ENCODE measurements at places on chromosomes 7 and 10.

- no peak for DNase-seq
These were observed 49.4 kb upstream of the OCM start for GRCh38 chr7:5831196-5831595.

- DNase-seq, result no peak
These were observed 89.1 kb downstream of the STRA8 start for GRCh38 chr7:135322571-135323340.

GRCh38 chr10:26173837-26174236 is 42.7 kb upstream of the GAD2 start:
- DNase-seq, result no peak

GRCh38 chr7:8232999-8233847 is 28.7 kb downstream of the ICA1 start:
- peak; percentile 95 for DNase-seq

- no peak for DNase-seq
These were observed 136.0 kb downstream of the GALNT17 start for GRCh38 chr7:71267734-71268469.

- peak; percentile 87 for DNase-seq
These were observed 17.9 kb upstream of the SERPINE1 start for GRCh38 chr7:101108961-101109360.

GRCh38 chr7:148835854-148836253 is 48.2 kb downstream of the EZH2 start:
- no peak for DNase-seq

- no peak for DNase-seq
These were observed 225.5 kb downstream of the KLF6 start for GRCh38 chr10:3559527-3559926.

DNA sequence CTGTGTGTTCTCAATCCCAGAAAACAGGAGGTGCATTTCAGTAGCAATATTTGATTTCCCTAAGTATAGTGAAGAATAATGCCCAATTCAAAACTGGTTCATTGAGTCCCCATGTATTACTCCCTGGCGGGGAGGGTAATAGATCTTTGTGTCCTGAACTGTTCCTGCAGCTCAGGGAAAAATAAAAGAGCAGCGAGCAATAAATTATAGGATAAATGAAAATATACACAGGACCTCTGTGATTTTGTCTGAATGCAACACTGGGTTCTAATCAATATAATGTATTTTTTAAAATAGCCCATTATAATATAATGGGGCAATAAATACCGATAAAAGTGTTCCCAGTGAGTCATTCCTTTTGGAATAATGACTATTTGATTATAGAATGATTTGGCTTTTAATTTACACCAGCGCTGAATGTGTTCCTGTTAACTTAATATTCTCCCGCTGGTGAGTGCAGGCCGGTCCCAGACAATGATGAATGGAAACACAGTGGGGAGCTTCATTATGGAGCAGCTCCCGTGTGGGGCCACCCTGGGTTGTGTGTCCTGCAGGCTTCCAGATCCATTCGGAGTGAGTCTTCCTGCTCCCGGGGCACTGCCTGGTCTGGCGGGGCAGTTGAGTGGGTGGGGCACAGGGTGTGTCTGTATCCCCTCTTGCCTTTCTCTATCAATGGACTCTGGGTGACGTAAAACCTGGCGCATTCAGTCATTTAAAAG is 263.1 kb downstream of the ACTR3B start:
- DNase-seq, result no peak

DNA sequence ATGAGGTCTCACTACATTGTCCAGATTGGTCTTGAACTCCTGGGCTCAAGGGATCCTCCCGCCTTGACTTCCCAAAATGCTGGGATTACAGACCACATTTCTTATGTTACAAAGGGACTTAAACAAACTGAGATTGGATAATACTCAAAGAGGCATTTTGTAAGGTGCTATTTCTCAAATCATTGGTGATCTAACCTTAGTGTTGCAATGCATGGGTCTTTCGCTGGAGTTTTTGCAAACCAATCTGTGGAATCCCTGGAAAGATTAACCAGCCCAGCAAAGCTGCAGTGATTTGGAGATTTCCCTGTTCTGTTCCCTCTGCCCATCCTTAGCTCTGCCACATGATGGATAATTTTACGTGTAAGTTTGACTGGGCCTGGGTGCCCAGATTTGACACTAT is 20.4 kb upstream of the ECHDC3 start:
- DNase-seq, result no peak

GRCh38 chr10:12535656-12536055 is 186.3 kb downstream of the CAMK1D start:
- no peak for DNase-seq

- DNase-seq, result no peak
These were observed 450.2 kb downstream of the PLXNA4 start for GRCh38 chr7:132125872-132126595.

DNA sequence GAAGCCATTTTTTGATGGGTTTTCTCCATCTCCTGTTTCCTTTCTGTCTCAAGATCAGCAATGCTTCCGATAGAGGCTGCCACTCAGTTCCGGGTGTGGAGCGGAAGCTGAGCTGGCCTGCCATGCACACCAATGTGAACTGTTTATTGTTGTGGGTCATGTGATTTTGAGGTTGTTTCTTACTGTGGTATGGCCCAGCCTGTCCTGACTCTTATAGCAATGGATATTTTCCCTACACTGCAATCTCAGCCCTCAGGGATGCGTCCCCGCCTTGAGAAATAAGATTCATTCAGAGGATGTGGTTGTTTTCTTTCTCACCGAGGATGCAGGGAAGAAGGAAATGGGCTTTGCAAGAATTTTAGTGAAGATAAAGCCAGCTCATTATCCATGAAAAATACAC is 134.7 kb downstream of the PFKFB3 start:
- no peak for DNase-seq

- DNase-seq, result no peak
These were observed 55.6 kb upstream of the ABCB5 start for GRCh38 chr7:20559883-20560282.

GRCh38 chr10:48533951-48534720 is 70.7 kb downstream of the ARHGAP22 start:
- DNase-seq, result no peak

DNA sequence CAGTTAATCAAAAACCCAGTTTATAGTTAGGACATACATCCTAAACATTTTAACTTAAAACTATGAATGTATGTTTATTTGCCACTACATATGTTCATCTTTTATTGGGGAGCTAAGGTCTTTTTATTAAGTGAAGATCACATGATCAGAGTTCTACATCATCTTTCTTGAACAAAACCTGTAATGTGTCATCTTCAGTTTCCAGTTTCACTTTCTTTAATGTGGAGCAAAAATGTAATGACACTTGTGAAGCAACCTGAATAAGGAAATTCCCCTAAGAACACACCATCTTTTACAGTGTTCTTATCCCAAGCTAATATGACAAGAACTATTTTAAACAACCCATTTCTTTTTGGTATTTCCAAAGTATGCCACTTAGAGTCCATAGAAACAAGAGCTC is 166.7 kb upstream of the BET1 start:
- DNase-seq, result no peak

DNA sequence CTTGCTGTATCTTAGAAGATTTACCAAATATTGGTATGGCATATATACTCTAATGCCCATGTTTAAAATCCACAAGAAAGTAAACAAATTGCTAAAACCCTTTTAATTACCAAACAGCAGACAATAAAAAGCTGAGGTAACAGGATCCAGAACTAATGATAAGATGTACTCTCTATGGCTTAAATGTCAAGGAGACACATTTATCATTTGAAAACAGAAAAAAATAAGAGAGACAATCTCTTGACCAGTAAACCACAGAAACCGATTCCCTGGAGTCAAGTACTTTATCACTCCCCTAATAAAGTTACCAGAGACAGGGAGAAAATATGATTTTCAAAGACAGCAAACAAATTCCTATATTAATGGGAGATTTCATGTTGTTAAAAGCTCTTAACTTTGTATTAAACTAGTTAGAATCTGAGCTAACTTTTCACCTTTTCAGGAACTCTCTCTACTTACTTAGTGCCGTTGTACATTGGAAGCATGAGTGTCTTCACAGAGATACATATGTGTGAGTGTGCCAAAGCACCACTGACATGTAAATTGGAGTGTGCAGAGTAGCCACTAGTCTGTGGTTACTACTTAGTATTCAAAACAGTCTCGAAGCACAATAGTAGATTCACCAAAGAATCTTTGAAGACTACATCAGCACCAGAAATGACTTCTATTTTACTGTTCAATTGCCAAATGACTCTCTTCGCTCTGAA is 44.2 kb downstream of the TSPAN12 start:
- no peak for DNase-seq

DNA sequence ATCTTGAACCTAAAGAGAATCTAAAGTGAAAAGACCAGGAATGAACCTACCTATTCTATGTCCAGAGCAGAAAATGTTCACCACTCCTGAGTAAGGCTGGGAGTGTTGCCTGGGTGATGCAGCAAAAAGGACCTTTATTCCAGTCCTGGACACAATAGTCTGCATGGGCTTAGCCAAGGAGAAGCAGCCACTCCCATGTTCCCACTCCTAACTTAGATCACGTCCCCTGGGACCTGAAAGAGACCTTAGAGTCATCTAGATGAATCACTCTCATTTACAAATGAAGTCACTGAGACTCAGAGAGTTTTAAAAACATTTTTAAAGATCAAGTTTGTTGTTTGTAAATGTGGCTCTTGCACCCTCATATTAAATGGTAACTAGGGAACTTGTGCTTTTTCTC is 763.4 kb downstream of the KCNMA1 start:
- DNase-seq, result no peak

- DNase-seq, result no peak
These were observed 666.0 kb downstream of the SUGCT start for GRCh38 chr7:40800771-40801170.

GRCh38 chr10:20004087-20004523 is 187.9 kb downstream of the PLXDC2 start:
- DNase-seq, result peak; percentile 38

DNA sequence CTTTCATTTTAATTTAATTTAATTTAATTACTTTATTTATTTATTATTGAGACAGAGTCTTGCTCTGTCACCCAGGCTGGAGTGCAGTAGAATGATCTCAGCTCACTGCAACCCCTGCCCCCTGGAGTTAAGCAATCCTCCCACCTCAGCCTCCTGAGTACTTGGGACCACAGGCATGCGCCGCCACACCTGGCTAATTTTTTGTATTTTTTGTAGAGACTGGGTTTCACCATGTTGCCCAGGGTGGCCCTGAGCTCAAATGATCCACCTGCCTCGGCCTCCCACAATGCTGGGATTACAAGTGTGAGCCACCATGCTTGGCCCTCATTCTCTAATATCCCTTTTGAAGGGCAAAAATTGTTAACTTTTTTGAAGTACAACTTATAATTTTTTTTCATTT is 92.9 kb downstream of the XRCC2 start:
- DNase-seq, result peak; percentile 9

DNA sequence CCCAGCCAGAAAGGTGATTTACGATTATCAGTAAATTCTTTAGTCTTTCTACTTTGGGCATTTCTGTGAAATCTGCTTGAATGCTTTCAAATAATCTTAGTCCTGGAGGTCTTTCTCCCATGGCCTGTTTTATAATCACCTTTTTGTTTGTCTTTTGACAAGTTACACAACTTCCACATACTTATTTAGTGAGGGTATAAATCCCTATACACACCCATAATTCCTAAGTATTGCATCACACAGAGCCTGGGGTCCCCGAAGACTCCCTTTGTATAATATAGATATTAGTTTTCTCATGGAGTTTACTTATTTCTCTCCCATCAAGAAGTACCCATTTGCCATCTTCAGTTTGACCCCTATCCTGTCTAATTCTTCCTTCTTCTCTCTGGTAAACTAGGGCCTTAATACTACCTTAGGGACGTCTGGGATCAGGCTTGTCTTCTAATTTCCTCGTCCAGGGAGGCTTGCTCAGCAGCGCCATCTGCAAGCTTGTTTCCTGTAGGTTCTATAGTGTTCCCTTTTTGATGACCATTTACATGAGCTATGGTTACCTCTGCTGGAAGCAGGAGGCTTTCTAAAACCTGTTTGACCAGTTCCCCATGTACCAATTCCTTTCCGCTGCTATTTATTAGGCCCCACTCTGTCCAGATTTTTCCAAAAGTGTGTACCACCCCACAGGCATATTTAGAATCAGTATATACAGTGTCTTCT is 8.1 kb downstream of the DNAH11 start:
- no peak for DNase-seq

DNA sequence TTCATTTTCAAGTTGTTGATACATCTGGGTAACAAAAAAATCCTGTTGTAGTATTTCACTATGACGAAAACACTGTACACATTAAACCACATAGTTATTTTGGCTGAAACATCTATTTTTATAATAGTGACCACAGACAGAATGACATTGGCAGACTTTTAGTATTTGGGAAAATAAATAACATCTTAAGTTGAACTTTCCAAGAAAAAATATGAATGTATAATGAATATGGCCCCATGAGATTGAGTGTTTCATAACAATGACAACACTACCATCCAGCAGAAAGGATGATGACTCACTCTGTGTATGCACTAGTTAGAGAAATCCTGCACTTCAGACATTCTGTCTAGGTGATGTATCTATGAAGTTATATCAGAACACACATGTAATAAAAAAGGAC is 118.1 kb downstream of the SEMA3D start:
- peak; percentile 70 for DNase-seq

- no peak for DNase-seq
These were observed 29.9 kb downstream of the SORBS1 start for GRCh38 chr10:95531058-95531809.

GRCh38 chr10:69739634-69740033 is 62.1 kb upstream of the COL13A1 start:
- no peak for DNase-seq

GRCh38 chr7:30280631-30281030 is 3.8 kb upstream of the ZNRF2 start:
- no peak for DNase-seq

DNA sequence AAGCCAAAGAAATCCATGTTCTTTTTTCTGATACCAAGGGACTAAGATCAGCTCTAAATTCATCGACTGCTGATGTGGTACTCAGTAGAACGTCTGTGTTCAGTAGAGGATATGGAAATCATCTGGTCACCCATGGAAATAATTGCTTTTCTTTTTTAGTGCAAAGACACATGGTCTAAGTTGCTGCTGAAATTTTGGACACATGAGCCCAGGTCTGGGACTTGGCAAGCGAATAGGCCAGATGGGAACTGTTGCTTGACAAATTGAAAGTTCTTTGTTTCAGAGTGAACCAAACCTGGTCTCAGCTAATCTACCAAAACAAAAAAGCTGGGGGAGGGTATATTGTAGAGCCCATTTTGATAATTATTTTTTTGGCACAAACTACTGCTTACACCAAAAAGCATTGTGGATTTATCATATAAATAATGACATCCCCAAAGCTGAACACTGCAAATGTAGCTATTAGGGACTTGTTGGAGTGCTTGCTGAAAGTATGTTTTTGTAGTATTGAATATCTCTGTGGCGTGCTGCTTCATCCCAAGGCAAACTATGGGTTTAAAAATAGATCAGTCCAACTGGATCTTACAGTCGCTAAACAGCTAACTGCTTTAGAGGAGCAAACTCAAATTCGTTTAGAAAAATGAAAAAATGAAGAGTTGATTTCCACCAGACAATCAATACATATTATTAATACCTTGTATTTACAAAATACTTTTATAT is 144.7 kb downstream of the TRIL start:
- DNase-seq, result no peak
